Stimulated activated CD4-positive, alpha-beta T cell treated with anti-CD3 and anti-CD28 coated beads, Interleukin-15, amount 100 ng/mL, for 1 hour (primary cell): ENCODE measurements at places on chromosomes 7 and 10.

GRCh38 chr7:135685306-135686084 is 23.2 kb downstream of the STMP1 start:
- DNase-seq = no peak

GRCh38 chr10:86952106-86952505 is 5.3 kb downstream of the MMRN2 start:
- no peak for DNase-seq

- no peak for DNase-seq
These were observed 4.0 kb upstream of the PLXNA4 start for GRCh38 chr7:132580277-132580676.

GRCh38 chr10:93030409-93030808 is 30.2 kb upstream of the CYP26C1 start:
- no peak for DNase-seq

- DNase-seq = no peak
These were observed 105.7 kb downstream of the ST8SIA6 start for GRCh38 chr10:17348501-17349349.

DNA sequence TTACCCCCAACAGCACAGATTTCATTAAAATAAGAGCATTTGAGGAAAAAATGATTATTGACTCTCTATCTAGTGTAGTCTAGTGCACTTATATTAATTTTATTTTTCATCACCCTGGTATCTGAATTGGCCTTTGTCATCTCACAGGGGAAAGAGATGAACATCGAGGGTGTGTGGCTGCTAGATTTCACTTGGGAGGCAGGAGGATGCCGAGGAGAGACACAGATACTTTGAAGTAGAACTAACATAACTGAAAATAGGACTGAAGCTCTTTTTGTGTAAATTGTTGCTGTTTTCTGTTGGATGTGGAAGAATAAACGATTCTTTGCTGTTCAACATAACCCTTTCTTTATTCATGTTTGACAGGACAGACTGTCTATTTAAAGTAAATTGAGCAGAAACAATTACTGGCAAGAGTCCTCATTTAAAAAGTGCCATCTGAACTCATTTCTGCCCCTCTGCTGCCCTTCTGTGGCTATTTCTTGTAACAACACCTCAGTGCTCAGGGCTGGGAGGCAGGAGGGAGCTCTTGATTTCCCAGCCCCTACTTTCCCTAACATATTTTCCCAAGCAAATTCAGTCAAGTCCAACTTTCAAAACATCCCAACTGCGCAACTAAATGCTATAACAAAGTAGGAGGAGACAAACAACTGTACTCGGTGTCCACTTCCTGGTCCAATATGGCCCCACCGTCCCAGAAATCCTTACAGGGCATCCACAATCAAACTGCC is 15.6 kb downstream of the LYZL1 start:
- no peak for DNase-seq

DNA sequence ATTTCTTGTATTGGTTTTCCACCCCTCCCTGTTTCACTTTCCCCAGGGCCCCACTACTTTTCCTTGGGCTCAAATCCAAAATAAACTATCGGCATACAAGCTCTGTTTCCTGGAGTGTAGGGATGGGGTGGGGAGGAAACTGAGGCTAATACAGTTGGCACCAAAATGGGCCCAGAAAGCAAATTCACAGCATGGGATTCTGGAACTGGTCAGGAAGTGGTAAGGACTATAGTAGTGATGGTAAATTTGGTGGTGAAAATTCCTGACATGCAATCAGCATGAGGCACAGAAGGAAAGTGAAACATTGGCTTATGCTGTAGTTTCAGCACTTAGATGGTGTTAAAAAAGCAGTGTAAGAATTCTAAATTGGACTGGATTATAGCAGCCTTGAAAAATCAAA is 8.7 kb upstream of the SAMD9L start:
- DNase-seq = no peak

GRCh38 chr10:50402466-50402865 is 151.2 kb upstream of the ASAH2 start:
- no peak for DNase-seq

DNA sequence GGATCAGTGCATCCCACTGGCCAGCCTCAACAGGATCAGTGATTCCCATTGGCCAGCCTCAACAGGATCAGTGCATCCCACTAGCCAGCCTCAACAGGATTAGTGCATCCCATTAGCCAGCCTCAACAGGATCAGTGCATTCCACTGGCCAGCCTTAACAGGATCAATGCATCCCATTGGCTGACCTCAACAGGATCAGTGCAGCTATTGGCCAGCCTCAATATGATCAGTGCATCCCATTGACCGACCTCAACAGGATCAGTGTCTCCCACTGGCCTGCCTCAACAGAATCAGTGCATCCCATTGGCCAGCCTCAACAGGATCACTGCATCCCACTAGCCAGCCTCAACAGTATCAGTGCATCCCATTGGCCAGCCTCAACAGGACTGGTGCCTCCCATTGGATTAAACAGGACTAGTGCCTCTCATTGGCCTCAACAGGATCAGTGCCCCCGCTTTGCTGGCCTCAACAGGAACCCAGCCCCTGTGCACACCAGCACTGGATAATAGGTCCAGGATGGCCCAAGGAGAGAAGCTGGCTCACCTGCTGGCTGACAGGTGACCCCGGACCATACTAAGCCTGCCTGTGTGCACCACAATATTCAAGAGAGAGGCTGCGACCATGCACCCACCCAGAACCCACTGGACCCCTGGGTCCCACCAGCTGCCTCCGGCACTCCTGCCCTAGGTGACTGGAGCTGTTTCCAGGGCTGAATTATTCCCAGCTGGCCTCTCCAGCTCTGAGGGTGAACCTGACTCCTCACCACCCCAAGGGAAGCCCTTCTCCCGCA is 59.9 kb downstream of the PDGFA start:
- no peak for DNase-seq

DNA sequence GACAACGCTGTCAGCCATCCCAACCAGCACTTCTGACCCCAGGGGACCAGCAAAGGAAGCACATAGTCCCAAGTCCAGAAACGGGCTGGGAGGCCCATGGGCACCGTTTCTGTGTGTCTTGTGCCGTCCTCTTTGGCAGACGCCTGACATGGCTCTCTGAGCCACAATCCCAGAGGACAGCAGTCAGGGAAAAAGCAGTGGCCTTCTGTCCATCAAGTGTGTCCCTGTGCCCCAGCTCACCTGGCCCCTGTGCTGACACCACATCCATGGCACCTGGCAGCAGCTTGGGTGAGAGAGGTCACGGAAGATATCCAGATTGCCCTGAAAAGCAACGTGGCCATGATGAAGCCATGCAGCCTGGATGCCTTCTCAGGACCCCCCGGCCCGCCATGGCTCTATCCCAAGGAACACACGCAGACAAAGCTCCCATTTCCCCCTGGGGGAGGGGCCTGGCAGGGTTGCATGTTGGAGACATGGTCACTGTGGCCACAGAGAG is 38.1 kb upstream of the ANTXRL start:
- no peak for DNase-seq

GRCh38 chr10:6062101-6062771 is at the start of gene IL2RA:
Gene IL2RA, minus strand, starts transcription at chr10:6062367. Its CDS starts 216 bp downstream, at chr10:6062151.
- DNase-seq = no peak

DNA sequence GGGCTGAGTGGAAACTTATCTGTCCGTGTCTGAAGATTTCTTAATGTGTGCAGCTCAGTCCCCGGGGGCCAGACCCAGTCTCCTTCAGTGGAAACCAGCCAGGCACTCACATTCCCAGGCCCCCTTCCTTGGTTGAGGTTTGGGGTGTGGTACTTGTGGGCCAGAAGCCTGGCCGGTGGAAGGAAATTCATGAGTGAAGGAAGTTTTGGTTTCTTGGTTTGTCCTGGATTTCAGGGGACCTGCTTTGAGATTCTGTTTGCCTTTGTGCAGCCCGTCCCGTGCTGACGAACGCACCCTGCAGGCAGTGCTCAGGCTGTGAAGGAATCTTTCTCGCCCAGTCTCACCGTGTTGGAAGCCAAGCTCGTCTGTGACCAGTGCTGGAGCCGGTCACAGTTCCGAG is 2.9 kb downstream of the INPP5A start:
- no peak for DNase-seq

- DNase-seq = no peak
These were observed 7.3 kb downstream of the RHEB start for GRCh38 chr7:151512353-151512752.

DNA sequence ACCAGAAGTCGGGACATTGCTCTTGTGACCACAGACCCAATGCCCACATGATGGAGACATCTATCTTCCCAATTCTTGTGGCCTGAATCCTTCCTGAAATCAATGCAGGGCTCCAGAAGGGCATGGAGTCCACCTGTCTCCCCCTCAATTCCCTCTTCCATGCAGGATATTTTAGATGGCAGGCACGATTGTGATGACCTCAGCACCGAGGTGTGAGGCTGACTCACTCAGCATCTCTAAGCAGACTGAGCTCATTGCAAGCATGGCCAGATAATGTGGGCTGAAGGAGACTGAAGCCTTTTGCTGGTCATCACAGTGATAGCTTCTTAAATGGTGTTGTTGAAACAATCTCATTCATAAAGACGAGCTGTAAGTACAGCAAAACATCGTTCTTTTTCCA is 374.9 kb upstream of the PODXL start:
- DNase-seq = no peak

GRCh38 chr7:143931739-143932138 is 3.3 kb upstream of the OR2F2 start:
- no peak for DNase-seq

DNA sequence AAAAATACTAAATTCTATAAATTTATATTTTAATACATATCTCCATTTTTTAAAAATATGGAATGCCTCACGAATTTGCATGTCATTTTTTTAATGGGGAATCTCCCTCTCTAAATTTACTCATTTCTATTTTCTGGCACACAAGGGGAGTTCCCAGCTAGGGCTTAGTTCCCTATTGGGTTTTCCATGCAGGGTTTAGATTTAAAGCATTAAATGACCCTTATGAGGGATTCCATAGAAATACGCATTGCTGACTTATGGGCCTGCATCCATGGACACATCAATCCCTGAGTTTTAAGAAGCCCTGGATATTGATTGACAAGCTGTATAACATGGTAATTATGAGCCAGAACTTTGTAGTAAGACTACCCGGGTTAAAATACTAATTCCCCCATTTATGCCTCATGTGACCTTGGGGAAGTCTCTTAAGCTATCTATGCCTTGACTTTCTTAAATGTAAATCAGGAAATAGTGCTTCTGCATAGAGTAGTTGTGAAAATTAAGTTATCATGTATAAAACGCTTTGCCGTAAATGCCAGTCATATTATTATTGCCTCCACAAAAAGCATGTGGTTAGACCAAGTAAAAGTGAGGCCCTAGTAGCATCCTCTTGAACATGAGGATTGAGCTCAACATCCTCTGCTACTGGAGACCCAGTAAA is 78.8 kb upstream of the ANKRD1 start:
- DNase-seq = no peak
